ENCODE measurements at places on chromosomes 3 and 15. TPM values are rescaled to one million over a fixed set of nuclear protein-coding genes. Genes with fewer than 3 reads are reported as not detected.

DNA sequence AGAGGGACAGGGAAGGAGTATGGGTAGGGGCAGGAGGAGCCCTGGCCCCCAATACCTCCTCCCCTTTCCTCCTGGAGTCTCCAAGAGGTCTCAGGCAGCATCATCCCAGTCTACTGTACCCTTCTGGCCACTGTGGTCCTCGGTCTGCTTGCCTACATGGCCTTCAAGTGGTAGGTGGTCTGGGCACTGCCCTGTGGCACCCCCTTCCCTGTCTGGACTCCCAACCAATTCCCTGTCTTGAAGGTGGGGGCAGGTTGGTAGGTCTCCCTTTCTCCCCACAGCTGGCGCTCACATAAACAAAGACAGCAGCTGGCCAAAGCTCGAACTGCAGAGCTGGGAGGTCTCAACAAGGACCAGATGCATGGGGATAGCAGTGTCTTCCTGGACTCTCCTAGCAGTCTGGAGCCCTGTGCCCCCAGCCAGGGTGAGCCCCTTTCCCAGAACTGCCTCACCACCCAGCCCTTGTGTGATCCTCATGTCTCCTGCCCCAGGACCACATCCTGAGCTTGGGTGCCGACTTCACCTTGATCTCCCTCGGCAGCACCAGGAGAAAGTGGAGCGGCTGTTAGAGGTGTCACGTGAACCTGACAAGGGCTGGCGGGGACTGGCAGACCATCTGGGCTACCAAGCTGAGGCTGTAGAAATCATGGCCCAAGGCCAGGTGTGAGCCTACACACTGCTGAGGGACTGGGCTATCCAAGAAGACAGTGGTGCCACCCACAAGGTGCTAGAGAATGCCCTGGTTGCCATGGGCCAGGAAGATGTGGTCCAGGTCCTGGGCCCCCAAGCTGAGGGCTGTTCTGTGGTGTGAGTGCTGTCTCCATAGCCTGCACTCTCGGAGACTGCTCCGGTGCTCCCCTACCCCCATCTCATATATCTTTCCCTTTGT, 33.1 kb downstream of the NBEAL2 start:
- no peak for DNase-seq

- DNase-seq = no peak
Observed at GRCh38 chr3:188486952-188487351, 333.0 kb downstream of the LPP start.

DNA sequence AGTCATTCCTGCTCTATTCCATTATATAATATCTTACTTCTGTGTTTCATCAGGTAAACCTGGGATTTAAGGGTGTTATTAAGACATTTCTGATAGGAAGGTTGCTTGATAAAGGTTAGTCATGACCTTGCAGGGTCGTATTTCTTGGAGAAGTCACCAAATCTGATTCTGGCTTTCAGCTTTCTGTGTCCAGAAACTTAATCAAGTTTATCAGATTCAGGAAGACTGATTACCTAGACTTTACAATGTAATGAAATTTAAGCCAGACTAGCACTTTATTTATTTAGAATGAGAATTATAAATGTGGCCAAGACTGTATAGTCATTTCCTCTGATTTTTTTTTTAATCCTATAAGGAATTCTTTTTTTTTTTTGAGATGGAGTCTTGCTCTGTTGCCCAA, 81.9 kb downstream of the NEO1 start:
- DNase-seq = no peak

DNA sequence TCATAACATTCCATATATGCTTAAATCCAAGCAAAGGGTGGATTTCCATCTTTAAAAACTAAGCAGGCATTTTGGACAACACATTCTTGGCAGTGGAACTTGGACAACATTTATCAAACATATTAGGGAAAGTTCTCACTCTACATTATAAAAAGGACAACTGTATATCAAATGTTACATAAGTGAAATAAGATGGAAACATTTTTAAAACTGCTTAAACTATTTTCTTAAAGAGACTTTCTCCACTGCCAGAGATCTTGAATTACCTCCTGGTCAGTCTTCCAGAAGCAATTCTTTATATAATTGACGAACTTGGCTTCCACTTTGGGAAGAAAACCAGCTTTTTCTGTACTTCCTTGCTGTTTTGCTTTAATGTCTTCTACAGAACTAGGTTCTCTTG, 109.3 kb downstream of the NEO1 start:
- no peak for DNase-seq

DNA sequence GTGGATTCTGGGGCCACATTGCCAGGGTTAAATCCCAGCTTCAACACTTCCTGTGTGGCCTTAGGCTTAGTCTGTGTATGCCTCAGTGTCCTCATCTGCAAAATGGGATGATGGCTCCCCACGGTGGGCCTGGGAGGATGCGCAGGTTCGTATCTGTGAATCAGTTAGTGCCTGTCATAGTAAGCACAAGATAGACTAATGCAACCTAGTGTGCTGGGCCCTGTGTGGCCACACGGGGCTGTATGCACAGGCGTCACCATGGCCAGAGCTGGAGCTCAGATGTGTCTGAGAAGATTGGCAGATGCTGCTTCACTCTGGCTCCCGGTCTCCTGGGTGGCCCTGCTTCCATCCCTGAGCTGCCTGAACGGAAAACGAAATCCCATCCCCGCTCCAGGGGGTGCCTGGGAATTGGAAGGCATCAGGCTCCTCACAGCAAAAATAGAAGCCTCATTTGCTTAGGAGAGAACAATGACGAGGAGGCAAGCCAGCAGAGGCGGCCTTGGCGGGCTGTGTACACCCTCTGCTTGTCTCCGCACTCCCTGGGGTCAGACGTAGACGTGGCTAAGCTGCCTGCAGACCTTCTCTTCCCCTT, 103.6 kb downstream of the APBA2 start:
- no peak for DNase-seq

GRCh38 chr3:125032100-125032643, 23.6 kb downstream of the HEG1 start:
- no peak for DNase-seq

DNA sequence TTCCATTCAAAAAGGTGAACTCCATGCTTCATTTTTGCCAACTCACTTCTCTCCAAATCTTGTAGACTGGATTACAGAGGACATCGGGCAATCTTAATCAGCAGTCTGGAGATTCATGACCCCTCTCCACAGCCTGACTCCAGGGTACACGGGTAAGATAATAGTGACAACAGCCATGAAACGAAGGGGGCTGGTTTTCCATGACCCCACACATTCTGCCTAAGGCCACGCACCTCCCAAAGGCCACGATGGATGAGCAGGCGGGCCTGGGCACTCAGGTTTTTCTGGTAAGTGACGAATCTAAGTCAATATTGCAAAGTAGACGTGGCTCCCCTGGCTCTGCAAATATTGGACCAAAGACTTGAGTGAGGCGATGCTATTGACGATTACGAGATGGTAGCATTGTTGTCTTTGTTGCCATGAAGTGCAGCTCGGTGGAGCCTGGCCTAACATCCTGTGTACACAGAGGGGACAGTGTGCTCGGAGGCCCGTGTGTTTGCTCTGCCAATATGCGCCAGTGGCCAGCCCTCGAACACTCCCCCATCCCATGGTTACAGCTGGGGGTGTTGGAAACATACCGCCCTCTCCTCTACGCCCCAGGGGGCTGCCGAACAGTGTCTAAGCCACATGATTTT, 119.1 kb downstream of the OPA1 start:
- no peak for DNase-seq

- DNase-seq = no peak
Observed at GRCh38 chr3:108103040-108103751, 12.4 kb upstream of the CD47 start.

DNA sequence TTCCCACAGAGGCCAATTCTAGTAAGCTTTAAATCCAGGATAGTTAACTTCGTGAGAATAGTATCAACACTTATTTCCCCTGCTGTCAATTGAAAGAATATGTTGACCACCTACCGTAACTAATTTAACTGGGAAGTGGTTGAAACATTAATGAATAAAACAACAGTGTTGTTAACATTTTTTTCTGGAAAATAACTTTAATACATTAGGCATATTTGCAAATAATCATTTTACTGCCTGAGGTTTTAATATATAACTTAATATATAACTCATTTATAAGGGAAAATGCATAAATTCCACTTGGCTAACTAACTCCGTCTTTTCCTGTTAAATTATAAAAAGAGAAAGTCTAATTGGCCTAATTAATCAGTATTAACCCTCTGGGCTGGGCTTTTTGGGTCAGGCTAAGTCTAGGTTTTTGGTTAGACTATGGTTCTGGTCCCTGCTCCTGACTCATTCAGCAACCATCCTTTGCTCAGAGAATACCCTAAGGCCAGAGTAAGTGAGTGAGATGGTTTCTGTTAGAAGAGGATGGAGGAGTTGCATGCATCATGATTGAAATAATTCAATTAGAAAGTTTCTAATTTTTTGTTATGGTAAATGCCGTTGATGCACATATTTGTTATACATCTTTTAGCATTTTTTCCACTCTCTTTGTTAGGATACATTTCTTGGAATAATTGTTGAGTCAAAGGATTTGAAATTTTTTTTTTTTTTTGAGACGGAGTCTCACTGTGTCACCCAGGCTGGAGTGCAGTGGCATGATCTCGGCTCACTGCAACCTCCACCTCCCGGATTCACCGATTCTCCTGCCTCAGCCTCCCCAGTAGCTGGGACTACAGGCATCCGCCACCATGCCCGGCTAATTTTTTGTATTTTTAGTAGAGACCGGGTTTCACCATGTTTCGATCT, 10.8 kb upstream of the SKIL start:
- DNase-seq = no peak

GRCh38 chr3:193488741-193489140, 66.0 kb downstream of the ATP13A4 start:
- DNase-seq = no peak

- DNase-seq = no peak
Observed at GRCh38 chr15:40902605-40903561, 8.6 kb downstream of the VPS18 start.

TICRR gene
- total RNA-seq = 0.79 TPM

HES1 gene
- total RNA-seq = 23.9 TPM

ADGRG7 gene
- not detected for total RNA-seq

TMCO5A gene
- total RNA-seq = not detected

SEC62 gene
- 71.5 TPM for total RNA-seq

ABHD5 gene
- 310 TPM for total RNA-seq

KBTBD12 gene
- 0.48 TPM for total RNA-seq

GOLGA8T gene
- total RNA-seq = not detected

CHDH gene
- total RNA-seq = 2.5 TPM
